ENCODE measurements at places on chromosomes 6 and 20.

GRCh38 chr20:63553251-63553932 lies 567 bp upstream of the FNDC11 start:
- DNase-seq, result peak; percentile 52

GRCh38 chr20:64065974-64066343 lies 3.0 kb downstream of the TCEA2 start:
- DNase-seq, result no peak

- DNase-seq, result no peak
Observed at GRCh38 chr6:100379386-100379785, 85.3 kb downstream of the SIM1 start.

- no peak for DNase-seq
Observed at GRCh38 chr6:12238219-12238618, 51.9 kb upstream of the EDN1 start.

- no peak for DNase-seq
Observed at GRCh38 chr20:33415948-33416347, 14.6 kb upstream of the CDK5RAP1 start.

- DNase-seq, result no peak
Observed at GRCh38 chr20:40547483-40548091, 141.4 kb downstream of the MAFB start.

- no peak for DNase-seq
Observed at GRCh38 chr20:47515843-47516242, 14.2 kb downstream of the NCOA3 start.

GRCh38 chr20:48953653-48954052 lies 32.1 kb downstream of the ARFGEF2 start:
- DNase-seq, result no peak

DNA sequence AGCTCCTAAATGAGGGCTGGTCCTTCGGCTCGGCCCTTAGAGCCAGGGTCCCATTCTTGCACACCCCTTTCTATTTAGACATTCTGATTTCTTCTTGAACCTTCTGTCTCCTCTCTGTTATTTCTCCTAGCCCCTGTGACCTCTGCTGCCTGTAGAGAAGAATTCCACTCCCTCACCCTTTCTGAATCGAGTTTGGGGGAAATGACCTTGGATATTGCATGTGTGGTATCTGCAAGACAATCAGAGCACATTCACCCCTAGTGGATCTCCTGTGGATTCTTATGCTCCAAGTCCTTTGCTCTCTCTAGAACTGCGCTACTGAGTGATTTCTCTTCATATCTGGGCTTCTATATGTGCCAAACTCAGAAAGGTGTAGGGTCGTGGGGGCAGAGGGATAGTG lies 55.0 kb downstream of the SLC35D3 start:
- DNase-seq, result no peak

GRCh38 chr6:129646642-129647041 lies 63.3 kb downstream of the ARHGAP18 start:
- no peak for DNase-seq

GRCh38 chr6:145483191-145483996 lies 251.9 kb downstream of the EPM2A start:
- no peak for DNase-seq

All from esophagus squamous epithelium (tissue), 5 donors.